ENCODE measurements at places on chromosomes 7 and 10. TPM values are rescaled to one million over a fixed set of nuclear protein-coding genes. Genes with fewer than 3 reads are reported as not detected.

DNA sequence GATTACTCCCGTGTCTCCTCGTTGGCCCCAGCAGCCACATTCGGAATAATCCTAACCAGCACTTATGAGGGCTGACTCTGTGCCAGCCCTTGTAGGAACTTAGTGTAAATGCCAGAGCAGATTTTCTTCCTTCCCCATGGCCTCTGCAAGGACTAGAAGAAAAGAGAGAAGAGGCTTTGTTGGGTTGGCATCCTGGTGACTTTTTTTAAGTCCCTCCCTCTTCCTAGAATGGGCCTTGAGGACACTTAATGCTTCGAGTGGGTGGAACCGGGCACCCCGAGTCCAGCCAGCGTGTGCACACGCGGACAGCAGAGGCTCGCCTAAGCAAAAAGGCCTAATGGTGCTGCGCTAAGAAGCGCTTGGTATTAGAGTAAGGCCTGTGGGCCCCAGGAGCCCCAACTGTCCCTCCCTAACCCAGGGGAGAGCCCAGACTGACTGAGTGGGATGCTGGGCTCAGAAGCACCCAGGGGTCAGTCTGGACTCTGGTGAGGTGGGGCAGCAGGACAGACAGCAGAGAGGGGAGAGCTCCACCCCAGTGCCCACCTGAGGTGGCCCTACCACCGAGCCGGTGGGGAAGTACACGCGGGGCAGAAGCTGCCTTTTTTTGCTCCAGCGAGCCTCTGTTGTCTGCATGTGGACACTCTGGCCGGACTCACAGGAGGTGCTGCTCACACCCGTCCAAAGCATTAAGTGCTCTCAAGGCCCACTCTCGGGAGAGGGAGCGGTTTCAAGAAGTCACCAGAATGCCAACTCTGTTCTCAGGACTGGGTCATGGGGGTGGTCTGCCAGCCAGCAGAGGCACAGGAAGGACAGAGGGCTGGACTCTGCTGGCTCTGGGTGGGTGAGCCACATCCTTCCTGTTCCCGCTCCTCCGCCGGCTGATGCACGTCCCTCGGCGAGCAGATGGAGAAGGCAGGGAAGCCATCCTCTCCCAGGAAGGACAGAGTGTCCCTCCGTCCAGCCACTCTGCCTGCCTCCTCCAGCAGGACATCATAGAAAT lies 12.5 kb downstream of the ITPRIP start:
- no peak overlapping the region for H3K4me3 ChIP-seq
- no peak for DNase-seq
- no peaks in the 10 kb centered on the region for H3K36me3 ChIP-seq
- H3K27ac ChIP-seq, result peak overlapping the region; percentile 97

DNA sequence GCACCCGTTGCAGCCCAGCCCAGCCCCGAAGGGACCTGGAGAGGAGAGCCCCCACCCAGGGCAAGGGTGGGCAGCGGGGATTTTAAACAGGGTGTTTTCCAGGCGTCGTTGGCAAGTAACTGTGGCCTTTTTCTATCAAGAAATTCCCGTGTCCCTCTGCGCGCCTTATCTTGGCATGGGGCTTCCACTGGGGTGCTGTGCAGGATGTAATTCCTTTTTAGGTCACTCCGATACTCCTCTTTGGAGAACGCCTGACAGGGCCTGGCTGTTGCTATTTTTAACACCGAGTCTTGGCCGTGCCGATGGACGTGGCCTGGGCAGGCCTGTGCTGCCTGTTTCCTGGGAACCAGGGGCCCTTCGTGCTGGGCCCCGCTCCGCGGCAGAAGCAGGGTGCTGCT lies 93.8 kb downstream of the INPP5A start:
- peak overlapping the region; percentile 97 for H3K27ac ChIP-seq
- H3K4me3 ChIP-seq, result no peak overlapping the region
- peaks cover 9% of the 10 kb centered on the region for H3K4me1 ChIP-seq
- no peaks in the 10 kb centered on the region for H3K36me3 ChIP-seq
- no peaks in the 10 kb centered on the region for H3K27me3 ChIP-seq

DNA sequence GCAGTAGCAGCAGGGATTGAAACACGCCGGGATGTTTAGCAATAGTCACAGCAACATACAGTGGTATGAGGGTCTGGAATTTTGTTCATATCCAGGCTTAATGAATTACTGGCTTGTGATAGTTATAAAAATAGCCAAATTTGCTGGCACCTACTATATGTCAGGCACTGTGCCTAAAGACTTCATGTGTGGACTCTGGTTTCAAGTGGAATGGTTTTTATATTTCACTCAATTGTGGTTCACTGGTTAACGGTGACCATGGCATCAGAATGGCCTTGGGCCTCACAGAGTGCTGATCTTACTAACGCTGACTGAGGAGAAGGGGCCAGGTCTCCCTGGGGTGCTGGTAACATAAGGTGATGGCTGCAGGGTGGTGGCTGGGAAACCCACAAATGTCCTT lies 55.7 kb downstream of the CELF2 start:
- no peaks in the 10 kb centered on the region for H3K27me3 ChIP-seq
- no peaks in the 10 kb centered on the region for H3K4me1 ChIP-seq
- H3K4me3 ChIP-seq, result no peak overlapping the region
- no peak for DNase-seq
- H3K27ac ChIP-seq, result no peak overlapping the region

- H3K4me3 ChIP-seq, result no peak overlapping the region
- peak overlapping the region; percentile 81 for H3K27ac ChIP-seq
- peaks cover 8% of the 10 kb centered on the region for H3K4me1 ChIP-seq
- H3K36me3 ChIP-seq, result no peaks in the 10 kb centered on the region
These were observed 57.2 kb downstream of the SLC16A12 start for GRCh38 chr10:89478085-89478738.

GRCh38 chr7:81294897-81295515 lies 376.2 kb upstream of the SEMA3C start:
- no peaks in the 10 kb centered on the region for H3K27me3 ChIP-seq
- no peaks in the 10 kb centered on the region for H3K36me3 ChIP-seq
- DNase-seq, result no peak
- H3K4me3 ChIP-seq, result no peak overlapping the region

GRCh38 chr7:41621953-41622831 lies 80.7 kb downstream of the INHBA start:
- no peak overlapping the region for H3K27ac ChIP-seq
- no peak for DNase-seq
- no peaks in the 10 kb centered on the region for H3K4me1 ChIP-seq
- no peaks in the 10 kb centered on the region for H3K36me3 ChIP-seq

- no peaks in the 10 kb centered on the region for H3K27me3 ChIP-seq
- peak overlapping the region; percentile 83 for H3K27ac ChIP-seq
- peaks cover 8% of the 10 kb centered on the region for H3K4me1 ChIP-seq
- no peak for DNase-seq
These were observed 6.5 kb downstream of the TSPAN14 start for GRCh38 chr10:80460399-80461207.

DNA sequence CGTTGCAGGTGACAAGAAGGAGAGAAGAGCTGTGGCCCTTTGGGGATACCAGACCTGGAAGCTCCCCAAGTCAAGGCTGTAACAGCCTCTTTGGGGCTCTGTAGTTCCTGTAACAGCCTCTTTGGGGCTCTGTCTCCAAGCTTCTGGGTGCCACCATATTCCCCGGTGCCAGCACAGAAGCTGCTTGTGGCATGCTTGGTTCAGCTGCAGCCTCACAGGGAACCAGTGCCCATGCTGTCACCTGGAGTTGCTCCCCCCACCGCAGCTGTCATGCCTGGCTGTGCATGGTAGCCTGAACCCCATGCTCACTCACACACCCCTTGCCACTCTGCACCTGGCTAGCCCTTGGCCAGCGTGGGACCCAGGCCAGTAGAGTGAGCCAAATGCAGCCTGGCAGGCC lies 109.1 kb downstream of the ELAPOR2 start:
- H3K4me1 ChIP-seq, result no peaks in the 10 kb centered on the region
- no peak for DNase-seq
- H3K4me3 ChIP-seq, result no peak overlapping the region

DNA sequence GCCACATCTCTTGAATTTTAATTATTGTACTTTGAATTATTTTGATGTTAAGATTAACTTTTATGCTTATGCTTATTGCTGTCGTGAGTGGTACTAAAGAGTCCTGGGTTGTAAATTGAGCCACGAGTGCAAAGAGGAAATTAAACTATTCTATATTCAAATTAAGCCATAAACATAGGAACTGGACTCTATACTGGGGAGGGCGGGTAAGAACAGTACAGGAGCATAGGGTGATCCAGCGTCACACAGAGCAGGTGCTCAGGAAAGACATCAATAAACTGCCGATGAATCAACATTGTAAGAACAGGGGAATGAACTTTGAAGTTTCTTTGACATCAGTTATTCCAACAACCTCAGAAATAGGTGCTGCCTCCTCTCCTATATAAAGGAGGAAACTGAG lies 219.6 kb downstream of the CACNB2 start:
- no peak overlapping the region for H3K27ac ChIP-seq
- no peaks in the 10 kb centered on the region for H3K36me3 ChIP-seq
- H3K27me3 ChIP-seq, result no peaks in the 10 kb centered on the region
- no peaks in the 10 kb centered on the region for H3K4me1 ChIP-seq
- DNase-seq, result no peak

DNA sequence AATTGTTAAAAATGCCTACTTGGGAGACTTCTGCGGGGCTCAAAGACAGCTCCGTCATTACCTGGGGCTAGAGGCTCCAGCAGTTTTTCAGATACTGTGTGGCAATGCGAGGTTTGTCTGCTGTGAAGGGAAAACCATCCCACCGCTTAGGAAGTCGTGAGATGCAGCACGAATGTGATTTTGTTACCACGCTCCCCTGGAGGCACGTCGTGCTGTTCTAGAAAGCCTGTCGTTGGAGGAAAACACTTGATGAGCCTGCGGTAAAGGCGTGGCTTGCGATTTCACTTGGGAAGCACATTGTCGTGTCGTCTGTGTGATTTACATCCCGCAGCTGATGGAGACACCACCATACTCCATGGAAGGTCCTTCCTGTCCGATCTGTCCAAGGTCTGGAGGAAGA lies 39.3 kb downstream of the CAMK1D start:
- peaks cover 5% of the 10 kb centered on the region for H3K4me1 ChIP-seq
- no peak for DNase-seq
- no peaks in the 10 kb centered on the region for H3K36me3 ChIP-seq
- H3K27ac ChIP-seq, result no peak overlapping the region
- no peak overlapping the region for H3K4me3 ChIP-seq

- H3K36me3 ChIP-seq, result no peaks in the 10 kb centered on the region
- DNase-seq, result peak; percentile 48
These were observed 42.4 kb upstream of the FAM20C start for GRCh38 chr7:149791-150636.

- no peaks in the 10 kb centered on the region for H3K27me3 ChIP-seq
- no peak overlapping the region for H3K4me3 ChIP-seq
- no peak for DNase-seq
- no peaks in the 10 kb centered on the region for H3K36me3 ChIP-seq
- no peaks in the 10 kb centered on the region for H3K4me1 ChIP-seq
These were observed 170.6 kb upstream of the IMMP2L start for GRCh38 chr7:111732923-111733322.

DNA sequence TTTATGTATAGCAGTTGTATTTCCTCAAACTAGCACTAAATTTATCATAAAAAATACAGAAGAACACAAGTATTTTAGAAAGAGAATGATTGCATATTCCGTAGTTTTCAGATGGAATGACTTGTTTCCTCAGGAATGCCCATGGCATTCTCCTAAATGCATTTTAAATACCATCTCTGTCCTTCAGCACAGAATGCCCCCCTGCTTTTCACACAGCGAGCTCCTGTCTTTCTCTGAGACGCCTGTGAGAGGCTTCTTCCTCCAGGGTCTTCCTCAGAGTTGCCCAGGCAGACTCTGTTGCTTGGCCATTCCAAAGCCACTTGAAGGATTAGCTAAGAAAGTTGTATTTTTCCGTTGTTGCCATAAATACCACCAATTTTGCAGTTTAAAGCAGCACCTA lies 10.1 kb downstream of the LANCL2 start:
- no peaks in the 10 kb centered on the region for H3K4me1 ChIP-seq
- no peak for DNase-seq
- H3K36me3 ChIP-seq, result no peaks in the 10 kb centered on the region
- no peak overlapping the region for H3K4me3 ChIP-seq

DNA sequence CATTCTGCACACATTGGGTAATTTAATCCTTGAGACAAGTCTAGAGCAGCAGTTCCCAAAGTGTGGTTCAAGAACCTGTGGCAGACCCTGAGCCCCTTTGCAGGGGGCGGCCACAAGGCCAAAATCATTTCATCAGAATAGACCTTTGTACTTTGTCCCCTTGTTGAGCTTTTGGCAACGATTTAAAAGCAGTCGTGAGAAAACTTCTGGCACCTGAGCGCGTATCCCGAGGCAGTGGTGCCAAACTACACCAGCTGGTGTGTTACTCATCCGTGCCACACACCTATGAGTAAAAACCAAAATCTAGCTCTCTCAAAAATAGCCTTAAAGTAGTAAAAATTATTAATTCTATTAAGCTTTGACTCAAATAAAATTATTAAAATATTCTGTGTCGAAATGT lies 306.8 kb downstream of the SDK1 start:
- no peaks in the 10 kb centered on the region for H3K27me3 ChIP-seq
- no peak for DNase-seq
- no peak overlapping the region for H3K4me3 ChIP-seq
- H3K4me1 ChIP-seq, result no peaks in the 10 kb centered on the region
- no peak overlapping the region for H3K27ac ChIP-seq

DNA sequence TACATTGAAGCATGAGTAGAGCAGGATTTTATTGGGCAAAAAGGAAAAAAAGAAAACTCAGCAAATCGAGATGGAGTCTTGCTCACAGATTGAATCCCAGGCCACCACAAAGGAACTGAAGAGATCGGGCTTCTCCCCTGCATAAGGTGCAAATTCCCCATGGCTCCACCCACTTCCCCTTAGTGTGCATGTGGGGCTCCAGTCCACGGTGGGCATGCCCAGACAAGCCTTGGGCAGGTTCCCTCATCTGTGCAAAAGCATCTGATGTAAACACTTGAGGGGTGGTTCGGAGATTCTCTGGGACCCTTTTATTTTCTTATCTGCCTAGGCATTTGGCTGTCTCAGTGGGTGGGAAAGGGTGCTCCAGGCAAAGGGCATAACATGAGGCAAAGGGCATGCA lies 150.7 kb downstream of the CFTR start:
- no peaks in the 10 kb centered on the region for H3K4me1 ChIP-seq
- H3K4me3 ChIP-seq, result no peak overlapping the region
- DNase-seq, result no peak
- H3K36me3 ChIP-seq, result no peaks in the 10 kb centered on the region
- no peaks in the 10 kb centered on the region for H3K27me3 ChIP-seq

DNA sequence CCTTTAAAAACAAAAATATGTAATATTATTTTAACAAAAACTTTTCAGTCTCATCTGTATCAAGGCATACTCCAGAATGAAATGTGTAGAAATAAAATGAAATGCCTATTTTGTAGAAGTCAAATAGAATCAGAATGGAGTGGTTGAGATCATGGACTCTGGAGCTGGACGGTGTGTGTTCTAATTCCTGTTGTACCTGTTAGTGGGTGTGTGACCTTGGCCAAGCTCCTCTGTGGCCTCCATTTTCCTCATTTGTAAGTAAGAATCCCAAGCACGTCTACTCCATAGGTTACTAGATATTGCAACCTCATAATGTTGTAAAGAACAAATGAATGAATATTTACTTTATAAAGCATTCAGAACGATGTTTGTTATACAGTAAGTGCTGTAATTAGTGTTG lies 74.9 kb downstream of the HDAC9 start:
- no peaks in the 10 kb centered on the region for H3K36me3 ChIP-seq
- no peak overlapping the region for H3K27ac ChIP-seq
- H3K4me1 ChIP-seq, result no peaks in the 10 kb centered on the region
- H3K27me3 ChIP-seq, result no peaks in the 10 kb centered on the region
- no peak overlapping the region for H3K4me3 ChIP-seq

Gene FEZF1
- not detected for total RNA-seq

Gene AMZ1
- total RNA-seq, result 4.4 TPM

Gene SPDYE8
- not detected for total RNA-seq

Gene PKD2L1
- not detected for total RNA-seq

Gene SEMA3E
- total RNA-seq, result 1.2 TPM

Gene CAV1
- total RNA-seq, result 351 TPM

Gene GATA3
- total RNA-seq, result 2.1 TPM

Gene SORCS3
- total RNA-seq, result 2.4 TPM

Gene ZNF239
- total RNA-seq, result 1.8 TPM

Gene ASB10
- total RNA-seq, result not detected
